WTC11 (cell line): ENCODE measurements at places on chromosomes 16 and 17. TPM values are rescaled to one million over a fixed set of nuclear protein-coding genes. Genes with fewer than 3 reads are reported as not detected.

DNA sequence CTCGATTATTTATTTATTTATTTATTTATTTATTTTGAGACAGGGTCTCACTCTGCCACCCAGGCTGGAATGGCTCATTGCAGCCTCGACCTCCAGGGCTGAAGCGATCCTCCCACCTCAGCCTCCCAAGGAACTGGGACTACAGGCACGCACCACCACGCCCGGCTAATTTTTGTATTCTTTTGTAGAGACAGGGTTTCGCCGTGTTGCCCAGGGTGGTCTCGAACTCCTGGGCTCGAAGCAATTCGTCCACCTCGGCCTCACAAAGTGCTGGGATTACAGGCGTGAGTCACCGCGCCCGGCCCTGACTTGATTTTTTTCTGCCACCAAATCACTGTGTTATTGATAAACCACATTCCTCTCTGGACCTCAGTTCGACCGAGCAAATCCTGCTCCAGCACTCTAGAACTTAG lies 758 bp upstream of the RPL23A start:
- DNase-seq, result no peak
- peaks cover 60% of the 10 kb centered on the region for H3K36me3 ChIP-seq
- H3K4me1 ChIP-seq, result peaks cover 55% of the 10 kb centered on the region

- H3K4me3 ChIP-seq, result no peak overlapping the region
- H3K4me1 ChIP-seq, result no peaks in the 10 kb centered on the region
- peaks cover 9% of the 10 kb centered on the region for H3K27me3 ChIP-seq
- no peak overlapping the region for H3K27ac ChIP-seq
Observed at GRCh38 chr16:27385398-27385797, 16.6 kb upstream of the IL21R start.

Gene NPIPB8
- total RNA-seq, result 1.1 to 2.1 TPM (median 1.3 TPM) in 3 replicates

Gene NOG
- total RNA-seq, result 0.89 to 1.2 TPM (median 1.1 TPM) in 3 replicates

Gene UTS2R
- 0.46 to 0.76 TPM (median 0.53 TPM) in 3 replicates for total RNA-seq
